Astrocyte (in vitro differentiated cells and primary cell): ENCODE measurements at places on chromosomes 16 and 17.
A peak's percentile ranks its signal among the peaks of the same experiment; 100 is the strongest.

- no peak for DNase-seq
Observed at GRCh38 chr17:31466096-31466760, 74.8 kb downstream of the RAB11FIP4 start.

DNA sequence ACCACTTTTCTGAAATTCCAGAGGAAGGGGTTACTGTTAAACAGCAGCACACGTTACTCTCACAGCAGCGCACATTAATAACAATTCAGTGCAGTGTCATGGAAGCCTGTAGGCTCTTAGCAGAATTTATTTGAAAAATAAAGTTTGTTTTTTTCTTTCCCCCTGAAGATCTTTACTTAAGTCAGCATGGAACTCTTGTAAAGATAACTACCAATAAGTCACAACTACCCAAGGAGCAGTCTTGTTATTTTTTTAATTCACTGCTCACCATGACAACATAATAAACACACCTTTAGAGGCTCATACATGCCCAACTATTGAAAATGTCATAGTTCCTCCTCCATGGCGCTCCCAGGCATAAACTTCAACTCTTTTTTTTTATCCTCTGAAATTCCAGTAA lies 31.8 kb upstream of the PSMD7 start:
- no peak for DNase-seq

- DNase-seq = no peak
Observed at GRCh38 chr17:70938336-70938735, 769.0 kb downstream of the KCNJ2 start.

- no peak for DNase-seq
Observed at GRCh38 chr17:29744121-29744520, 121.4 kb upstream of the CORO6 start.

GRCh38 chr17:49971199-49971847 lies 2.3 kb downstream of the DLX4 start:
- no peak for DNase-seq

GRCh38 chr17:27536781-27537180 lies 80.5 kb downstream of the KSR1 start:
- DNase-seq = no peak

DNA sequence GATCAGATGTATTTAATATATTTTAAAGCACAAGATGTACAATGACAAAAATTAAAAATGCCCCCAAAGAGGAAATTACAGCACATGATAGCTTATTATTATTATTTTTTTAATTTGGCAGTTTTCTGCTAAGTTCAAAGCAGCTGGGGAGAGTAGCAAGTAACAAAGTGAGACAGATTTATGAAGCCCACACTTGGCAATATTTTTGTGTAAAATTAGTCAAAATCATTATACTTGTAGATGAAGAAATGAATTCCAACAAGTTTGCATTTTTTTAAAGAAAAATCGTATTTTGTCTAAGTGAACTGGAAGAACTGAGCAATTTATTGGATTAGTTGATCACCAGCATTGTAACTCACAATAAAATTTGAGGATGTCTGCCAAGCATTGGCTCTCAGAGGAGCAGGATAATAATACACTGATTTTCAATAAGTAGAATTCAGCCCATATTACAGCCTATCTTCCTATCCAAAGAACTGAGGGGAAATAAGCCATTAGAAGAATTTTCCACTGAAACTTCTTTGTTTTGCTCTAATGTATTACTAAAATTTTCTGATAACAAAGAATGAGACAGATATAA lies 215.6 kb downstream of the MAP2K6 start:
- DNase-seq = no peak

GRCh38 chr17:65441053-65441605 lies 120.3 kb downstream of the AXIN2 start:
- DNase-seq = no peak

GRCh38 chr16:20761175-20761574 lies 2.6 kb upstream of the ACSM3 start:
- no peak for DNase-seq

DNA sequence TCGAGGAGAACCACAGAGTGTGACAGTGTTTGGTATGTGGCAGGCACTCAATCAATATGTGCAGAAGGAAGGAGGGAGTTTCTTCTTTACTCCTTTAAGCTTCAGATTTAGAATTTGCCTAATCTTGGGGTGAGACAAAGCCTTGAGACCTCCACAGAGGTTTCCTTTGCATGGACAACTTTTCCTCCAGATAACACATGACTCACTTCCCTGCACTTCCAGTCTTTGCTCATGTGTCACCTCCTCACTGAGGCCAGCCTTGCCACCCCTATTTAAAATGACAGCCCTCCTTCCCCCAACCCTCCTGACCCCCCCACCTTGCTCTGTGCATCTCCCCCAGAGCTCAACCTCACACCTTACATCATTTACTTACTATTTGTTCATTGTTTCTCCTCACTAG lies 17.4 kb upstream of the NOS2 start:
- no peak for DNase-seq

- no peak for DNase-seq
Observed at GRCh38 chr16:14004031-14004728, 66.9 kb upstream of the MRTFB start.

DNA sequence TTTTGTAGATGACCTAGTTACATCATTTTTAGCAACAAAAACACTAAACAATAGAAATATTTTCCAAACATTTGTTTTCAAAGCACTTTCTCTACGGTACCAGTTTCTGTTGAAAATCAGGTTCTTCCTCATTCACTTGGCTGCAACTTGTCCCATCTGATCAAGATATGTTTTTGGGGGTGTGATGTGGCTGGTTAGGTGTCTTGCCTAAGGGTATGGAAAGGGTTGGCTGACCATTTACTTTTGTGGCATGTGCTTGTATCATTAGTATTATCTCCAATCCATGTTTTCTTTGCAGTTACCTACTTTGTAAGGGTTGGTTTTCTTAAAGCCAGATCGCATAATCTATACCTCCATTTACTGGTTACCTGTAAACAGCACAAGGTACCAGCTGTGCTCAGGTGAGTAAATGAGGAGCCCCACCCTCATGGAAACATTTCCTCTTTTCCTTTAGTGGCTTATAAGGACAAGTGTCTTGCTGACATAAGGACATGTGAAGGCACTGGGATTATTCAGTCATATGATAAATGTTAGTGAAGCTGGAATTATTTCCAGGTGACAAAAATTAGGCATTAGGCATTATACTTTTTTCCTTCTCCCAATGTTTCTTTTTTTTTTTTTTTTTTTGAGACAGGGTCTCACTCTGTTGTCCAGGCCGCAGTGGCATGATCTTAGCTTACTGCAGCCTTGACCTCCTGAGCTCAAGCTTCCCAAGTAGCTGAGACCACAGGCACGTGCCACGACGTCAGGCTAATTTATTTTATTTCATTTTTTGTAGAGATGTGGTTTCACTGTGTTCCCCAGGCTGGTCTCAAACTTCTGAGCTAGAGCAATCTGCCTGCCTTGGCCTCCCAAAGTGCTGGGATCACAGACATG lies 162.0 kb downstream of the CCDC182 start:
- no peak for DNase-seq

DNA sequence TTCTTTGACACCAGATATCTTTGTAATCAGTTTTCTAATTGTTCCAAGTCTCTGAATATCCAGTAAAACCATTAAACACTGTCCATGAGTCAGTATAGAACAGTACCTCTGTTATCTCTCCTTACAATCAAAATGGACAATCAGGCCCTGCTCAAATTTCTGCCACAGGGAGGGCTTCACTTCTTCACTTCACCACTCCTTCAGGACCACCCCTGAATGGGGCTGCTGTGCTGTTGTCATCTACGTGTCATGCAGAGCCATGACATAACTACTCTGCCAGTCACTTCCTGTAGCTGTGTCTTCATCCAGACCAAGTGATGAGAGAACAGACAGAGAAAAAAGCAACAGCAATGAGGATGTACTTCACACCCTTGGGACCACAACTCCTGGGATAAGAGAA lies 116.9 kb downstream of the TANC2 start:
- peak; percentile 53 for DNase-seq

DNA sequence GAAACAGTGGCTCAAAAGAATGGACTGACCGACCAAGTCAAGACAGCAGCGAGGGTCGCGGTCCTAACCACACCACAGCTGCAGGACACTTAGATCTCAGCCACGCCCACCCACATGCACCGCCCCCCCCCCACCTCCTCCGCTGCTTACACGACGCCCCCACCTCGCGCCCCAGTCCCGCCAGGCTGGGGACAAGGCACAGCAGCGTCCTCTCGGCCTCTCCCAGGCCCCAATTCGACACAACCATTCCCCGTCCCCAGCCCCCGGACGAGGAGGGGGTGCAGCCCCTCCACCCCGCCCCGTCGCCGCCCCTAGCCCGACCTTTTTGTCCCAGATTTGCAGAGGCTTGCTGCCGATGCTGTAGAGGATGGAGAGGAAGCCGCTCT lies 477 bp downstream of the CFAP20 start:
- DNase-seq = no peak

DNA sequence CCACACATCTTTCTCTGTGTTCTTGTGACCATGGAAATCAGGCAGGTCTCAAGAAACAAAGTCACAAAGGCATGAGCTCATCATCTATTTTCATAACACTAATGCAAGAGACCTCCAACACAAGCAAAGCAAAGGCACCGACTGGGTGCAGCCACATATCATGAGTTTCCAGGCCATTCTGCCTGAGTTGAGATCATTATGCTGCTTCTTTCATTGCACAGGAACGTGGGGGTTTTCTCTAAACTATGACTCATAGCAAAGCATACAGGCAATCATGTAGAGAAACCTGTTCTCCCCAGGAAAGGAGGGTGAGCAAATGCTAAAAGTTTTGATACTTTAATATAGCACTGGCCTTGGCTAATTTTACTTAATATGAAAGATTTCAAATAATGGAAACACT lies 60.7 kb downstream of the GRIN2A start:
- peak; percentile 95 for DNase-seq

DNA sequence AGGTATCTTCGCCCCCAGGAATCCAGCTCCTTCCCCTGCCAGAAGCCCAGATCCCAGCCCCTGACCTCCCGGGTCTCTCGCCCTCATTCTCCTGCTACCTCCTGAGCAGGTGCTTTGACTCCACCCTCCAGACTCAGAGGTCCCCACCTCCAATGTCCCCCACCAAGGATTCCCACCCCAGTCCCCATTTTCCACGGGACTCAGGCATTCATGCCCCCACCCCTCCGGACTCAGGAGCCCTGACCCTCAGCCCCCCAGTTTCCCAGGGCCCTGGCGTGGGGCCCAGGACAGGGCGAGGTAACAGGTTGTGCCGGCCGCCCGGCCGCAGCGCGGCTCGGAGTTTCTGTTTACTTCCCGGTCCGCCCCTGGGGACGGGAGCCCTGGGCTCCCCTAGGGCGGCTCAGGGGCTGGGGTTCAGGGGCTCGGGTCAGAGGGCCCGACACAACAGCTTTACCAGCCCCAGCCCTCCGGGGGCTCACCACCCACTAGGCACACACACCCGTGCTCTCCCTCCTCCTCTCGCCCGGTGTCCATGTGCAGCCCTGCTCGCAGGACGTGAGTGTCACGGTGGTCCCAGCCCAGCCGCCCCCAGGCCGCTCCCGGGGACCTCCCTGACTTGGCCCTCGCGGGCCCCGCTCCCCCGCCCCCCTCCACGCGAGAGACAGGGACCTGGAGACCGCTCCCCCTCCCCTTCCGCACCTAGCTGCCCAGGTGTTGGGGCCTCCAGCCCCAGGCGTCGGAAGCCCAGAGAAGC lies 595 bp downstream of the BICDL2 start:
- no peak for DNase-seq

DNA sequence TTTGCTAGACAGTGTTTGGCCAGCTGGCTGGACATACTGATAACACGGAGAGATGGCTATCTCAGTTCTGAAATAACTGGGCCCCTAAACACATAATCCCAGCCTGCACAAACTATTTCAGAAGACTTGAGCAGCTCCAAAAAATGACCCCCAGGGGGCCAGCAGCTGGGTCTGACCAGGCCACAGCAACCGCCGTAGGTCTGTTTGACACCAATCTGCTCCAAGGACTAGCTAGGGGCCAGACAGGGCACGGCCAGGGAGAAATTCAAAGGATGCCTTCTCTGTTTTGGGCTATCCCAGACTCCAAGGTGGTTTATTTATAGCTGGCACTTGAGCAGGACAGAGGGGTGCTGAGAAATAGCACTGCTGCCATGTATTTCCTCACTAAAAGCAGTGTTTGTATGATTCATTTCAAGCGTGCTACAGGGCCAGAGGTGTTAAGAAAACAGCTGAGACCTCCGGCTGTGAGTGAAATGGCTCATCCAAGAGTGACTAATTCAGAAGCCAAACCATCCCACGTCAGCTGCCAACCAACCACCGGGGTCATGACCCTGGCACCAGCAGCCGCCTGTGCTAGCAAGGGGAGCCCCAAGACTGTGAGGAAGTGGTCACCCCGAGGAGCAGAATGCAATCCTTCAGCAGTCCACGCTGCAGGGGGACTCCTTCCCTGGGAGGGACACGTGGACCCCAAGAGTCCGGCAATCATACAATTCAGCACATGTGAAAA lies 5.7 kb downstream of the GGA2 start:
- peak; percentile 93 for DNase-seq

DNA sequence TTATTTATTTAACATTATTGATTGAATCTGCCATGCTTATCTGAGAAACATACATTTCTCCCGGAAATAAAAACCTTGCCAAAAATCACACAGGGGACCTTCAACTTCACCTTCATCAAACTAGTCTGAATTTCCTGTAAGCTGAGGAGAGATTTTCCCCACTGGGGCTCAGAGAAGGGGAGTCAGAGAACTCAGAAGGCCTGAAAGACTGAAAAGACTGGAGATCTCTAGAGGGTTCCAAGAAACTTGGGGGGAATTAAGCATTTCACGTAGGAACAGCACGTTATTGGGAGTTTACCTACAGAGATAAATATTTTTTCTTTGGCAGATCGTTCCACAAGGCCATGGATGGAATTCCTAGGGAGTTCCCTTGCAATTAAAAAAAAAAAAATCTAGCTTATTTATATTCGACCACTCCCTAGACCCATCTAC lies 528 bp upstream of the NOL11 start:
- no peak for DNase-seq

DNA sequence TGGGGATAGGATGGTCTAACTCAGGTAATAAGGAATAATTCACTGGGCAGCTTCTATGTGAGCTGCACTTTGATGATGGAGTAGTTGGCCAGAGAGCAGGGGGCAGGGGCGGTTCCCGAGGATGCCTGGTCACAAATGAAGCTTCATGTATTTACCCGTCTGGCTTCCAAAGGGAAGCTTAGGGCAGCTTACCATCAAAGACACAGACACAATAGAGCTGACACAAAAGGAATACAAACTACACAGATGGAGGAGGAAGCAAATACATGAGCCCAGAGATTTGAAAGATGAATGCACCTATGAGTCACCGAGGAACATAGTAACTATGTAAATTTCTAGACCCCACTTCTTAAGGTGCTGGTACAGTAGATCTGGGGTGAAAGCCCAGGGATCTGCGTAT lies 8.7 kb upstream of the EMP2 start:
- DNase-seq = no peak

- DNase-seq = no peak
Observed at GRCh38 chr16:67388191-67388590, 5.1 kb downstream of the TPPP3 start.

GRCh38 chr16:66446737-66447136 lies 19.6 kb downstream of the BEAN1 start:
- no peak for DNase-seq
